ENCODE measurements at places on chromosomes 12 and 14.
A peak's percentile ranks its signal among the peaks of the same experiment; 100 is the strongest.

DNA sequence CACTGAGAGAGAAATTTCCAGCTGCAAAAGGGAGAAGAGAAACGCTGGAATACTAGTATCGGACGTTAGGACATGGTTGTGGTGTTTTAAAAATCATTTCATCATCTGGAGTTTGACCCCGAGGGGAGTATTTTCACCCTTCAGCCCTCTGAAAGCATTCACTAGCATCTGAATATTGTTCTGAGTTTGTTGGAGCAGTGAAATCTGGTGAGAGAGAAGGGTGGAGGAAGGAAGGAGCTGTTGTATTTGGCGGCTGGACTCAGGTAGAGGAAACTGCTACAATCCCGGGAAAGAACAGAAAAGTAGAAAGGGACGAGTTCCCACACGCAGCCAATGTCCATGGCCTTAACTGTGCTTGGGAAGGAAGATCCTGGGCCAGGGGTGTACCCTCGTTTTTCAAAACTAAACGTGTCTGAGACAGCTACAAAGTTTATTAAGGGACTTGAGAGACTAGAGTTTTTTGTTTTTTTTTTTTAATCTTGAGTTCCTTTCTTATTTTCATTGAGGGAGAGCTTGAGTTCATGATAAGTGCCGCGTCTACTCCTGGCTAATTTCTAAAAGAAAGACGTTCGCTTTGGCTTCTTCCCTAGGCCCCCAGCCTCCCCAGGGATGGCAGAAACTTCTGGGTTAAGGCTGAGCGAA lies 896 bp upstream of the CDKN1B start:
- DNase-seq, result peak; percentile 76

DNA sequence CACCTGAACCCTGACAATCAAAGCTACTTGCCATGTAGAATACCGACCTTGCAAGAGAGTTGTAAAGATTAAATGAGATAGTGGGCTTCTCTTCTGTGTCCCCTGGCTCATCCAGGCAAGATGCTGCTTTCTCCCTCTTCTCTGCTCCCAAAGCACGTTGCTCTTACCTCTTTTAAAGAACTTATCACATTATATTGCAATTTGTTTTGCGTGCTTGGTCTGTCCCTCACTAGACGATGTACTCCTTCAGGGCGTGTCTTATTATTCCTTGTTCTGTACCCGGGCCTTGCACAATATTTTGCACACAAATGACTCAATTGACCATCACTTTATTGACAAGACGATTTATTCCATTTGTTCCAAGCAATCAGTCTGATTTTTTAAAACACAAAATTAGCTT lies 3.3 kb downstream of the DCN start:
- no peak for DNase-seq

DNA sequence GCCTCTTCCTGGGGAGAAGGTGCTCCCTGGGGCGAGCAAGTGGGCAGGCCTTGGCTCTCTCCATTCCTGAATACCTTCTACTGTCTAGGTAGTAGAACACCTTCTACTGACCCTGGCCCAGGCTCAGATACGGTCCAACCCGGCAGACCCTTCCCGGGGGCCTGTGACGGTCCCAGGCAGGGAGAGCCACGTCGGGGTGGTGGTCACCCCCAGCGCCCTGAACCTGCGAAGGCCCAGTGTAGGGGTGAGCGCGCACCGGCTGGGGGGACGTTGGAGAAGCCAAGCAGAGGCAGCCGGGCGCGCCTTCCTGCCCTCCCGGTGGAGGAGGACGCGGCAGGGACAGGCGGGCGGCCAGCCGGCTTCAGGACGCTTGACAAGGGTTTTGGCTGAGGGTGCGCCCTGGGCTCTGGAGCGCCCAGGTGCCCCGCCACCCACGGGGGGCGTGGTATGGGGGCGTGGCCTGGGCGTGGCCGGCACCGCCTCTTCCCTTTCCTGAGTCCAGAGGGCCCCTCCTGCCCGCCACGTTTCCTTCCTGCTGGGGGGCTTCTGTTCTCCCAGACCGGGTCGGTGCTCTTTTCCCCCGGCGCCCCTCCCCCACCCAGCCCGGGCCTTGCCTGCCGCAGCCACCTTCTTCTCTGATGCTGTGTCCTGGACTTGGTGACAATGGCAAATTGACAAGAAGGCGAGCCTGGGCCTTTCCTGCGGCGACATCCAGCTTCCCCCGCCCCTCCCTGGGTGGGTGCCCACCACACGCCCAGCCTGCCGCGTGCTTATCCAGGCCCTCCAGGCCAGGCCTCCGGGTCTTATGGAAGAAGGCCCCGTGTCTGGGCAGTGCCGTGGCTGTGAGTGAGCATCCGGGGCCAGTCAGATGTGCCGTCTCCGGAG lies 24.5 kb upstream of the PPP1R13B start:
- peak; percentile 35 for DNase-seq

DNA sequence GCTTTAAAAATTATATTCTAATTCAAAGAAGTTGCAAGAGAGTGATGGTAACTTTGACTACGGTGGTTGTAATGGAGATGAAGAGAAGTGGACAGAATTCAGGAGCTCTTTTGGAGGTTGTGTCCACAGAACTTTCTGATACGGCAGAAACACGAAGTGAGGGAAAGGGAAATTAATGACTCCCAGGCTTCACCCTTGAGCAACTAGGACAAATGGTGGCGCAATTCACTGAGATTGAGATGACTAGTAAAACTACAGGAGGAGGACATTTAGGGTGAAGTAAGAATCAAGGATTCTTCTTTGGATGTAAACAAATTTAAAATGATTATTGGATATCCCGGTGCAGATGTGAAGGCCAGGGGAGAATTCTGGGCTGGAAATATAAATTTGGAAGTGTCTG lies 212.6 kb downstream of the PTPRO start:
- no peak for DNase-seq

- no peak for DNase-seq
Observed at GRCh38 chr14:56004786-56005185, 113.4 kb upstream of the PELI2 start.

DNA sequence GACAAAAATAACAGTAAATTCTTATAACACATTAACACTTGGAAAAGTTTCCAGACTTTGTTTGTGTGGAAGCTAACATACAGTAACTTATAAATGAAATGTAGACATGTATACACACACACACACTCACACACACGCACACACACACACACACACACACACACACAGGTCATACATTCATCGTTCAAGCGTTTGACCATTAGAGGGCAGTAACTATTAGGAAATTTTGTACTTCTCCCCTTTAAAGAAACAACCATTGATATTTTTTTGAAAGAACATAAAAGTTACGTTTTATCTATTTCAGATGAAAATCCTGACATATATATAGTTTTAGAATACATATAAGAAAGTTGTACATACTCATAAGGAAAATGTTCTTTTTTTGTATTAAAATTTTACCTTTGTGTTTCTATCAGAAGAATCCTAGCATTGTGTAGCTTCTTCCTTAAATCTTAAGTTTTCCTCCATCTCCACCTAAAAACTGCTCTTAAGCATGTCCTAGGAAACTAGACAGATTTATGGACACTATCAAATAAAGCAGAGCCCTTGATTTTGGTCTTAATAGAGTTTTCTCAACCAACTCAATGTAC lies 29.0 kb downstream of the PTPRQ start:
- DNase-seq, result no peak

DNA sequence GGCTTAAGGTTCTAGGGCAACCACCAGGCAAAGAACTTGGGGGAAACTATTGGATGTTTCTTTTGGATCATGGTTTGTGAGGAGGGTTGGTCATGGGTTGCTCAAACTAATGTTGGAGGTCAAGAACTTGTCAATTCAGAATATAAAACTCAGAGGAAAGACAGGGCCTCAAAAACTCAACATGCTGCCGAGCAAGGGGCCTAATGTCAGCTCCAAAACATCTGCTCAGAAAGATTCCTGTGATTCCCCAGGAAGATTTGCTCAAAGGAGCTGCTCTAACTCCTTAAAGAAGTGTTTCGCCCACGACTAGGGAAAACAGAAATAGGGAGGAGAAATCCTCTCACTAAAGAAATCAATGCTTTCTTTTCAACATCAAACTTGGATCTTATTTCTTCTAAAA lies 3.7 kb upstream of the IGF1 start:
- no peak for DNase-seq

- DNase-seq, result no peak
Observed at GRCh38 chr14:34994668-34995067, 11.9 kb downstream of the SRP54 start.

DNA sequence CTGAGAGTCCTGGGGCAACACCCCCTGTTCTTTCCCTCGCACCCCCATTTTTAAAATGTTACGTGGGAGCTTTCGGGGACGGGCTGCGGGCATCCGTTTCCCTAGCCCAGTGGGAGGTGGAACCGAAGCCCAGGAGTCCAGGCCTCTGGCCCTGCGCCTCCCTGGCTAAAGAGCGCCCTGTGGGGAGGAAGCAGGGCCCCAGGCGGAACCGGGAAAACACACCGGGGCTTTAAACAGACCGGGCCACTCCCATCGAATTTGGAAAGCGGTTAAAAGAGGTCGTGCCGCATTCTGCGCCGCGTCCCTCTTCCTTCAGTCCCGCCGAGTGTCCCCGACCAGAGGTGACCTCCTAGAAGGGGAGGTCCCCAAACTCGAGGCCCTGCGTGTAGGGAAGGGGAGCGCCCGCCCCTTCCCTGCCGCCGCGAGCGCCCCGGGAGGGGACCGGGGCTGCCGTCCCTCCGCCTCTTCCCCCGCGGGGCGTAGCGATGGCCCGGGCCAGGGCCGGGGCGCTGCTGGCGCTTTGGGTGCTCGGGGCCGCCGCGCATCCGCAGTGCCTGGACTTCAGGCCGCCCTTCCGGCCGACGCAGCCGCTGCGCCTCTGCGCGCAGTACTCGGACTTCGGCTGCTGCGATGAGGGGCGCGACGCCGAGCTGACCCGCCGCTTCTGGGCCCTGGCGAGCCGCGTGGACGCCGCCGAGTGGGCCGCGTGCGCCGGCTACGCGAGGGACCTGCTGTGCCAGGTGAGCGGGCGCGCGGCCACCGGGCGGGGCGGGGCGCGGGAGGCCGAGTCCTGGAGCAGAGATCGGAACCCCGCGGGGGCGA lies at the start of gene HHIPL1:
Gene HHIPL1, plus strand, starts transcription at position 407 of the 822 bp plus-strand sequence. Its CDS starts 79 bp downstream, at position 486.
- no peak for DNase-seq

DNA sequence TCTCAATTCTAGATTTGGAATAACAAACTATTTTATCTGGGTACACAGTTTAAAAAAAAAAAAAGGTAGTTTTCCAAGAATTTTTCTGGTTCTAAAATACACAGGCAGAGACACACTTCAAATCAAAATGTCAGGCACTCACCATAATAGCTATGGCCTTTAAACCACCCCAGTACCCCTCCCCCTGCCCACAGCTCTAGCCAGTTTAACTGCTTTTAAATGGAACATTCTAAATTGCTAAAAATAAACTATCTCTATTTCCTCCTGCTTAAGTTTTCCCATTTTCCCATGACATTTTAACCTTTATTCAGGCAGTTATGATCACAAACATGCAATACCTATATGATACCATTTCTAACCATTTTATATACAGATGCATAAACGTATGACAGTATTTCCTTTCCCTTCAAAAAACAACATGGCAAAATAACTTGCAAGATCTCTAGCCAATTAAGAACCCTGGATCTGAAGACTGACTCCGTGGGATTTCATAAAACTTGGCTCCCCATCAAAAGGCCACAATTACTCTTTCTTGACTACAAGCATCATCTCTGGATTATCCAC lies 46.3 kb downstream of the PPP2R5E start:
- DNase-seq, result no peak

DNA sequence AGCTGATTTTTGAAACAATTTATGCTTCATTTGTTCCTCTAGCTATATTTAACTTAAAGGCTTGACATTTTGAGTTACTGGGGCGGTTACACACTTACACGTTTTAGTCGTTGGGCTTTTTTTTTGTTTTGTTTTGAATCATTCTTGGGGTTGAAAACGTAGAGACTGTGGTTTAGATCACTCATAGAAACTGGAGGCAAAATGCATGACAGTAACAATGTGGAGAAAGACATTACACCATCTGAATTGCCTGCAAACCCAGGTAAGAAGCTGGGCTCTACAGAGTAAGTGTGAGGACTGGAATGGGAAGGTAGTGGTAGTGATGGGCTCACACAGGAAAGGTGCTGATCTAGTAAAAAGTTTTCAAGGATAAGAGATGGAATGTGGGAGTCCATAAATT lies at the start of gene CLEC2D:
Gene CLEC2D, plus strand, starts transcription at position 180 of the 400 bp plus-strand sequence. Its CDS starts 22 bp downstream, at position 202.
- no peak for DNase-seq

DNA sequence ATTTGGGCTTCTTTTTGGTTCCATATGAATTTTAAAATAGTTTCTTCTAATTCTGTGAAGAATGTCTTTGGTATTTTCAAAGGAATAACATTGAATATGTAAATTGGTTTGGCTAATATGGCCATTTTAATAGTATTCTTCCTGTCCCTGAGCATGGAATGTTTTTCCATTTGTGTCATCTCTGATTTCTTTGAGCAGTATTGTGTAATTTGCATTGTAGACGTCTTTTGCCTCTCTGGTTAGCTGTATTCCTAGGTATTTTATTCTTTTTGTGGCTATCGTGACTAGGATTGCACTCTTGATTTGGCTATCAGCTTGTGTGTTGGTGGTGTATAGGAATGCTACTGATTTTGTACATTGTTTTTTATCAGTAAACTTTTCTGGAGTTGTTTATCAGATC lies 601.9 kb downstream of the SNAPC1 start:
- no peak for DNase-seq

DNA sequence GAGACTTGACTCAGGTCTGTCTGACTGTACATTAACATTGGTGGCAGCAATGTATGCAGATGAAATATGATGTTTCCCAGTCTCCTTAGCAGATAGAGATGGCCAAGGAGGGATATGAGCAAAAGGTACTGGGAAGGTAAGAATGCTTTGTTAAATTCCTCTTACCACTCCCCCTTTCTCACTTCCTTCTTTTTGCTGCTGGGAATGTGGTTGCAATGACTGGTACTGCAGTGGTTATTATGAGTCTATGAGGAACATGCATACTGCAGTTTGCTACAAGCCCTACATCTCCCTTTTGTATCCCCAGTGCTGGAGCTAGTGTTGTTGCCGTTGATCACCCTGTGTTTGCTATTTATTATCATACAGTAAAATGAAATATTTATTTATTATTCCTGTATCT lies 35.9 kb downstream of the ALDH1L2 start:
- no peak for DNase-seq

DNA sequence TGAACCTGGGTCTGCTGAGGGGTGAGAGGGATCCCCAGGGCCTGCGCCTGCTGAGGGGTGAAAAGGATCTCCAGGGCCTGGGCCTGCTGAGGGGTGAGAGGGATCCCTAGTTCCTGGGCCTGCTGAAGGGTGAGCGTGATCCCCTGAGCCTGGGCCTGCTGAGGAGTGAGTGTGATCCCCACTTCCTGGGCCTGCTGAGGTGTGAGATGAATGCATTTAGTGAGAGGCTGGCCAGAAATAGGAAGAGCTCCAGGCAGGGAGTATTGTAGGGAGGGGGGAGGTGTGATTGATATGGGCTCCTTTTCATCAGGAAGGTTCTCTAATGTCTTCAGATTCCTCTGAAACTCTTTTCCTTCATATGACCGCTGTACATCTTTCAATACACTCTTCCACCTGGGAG lies 43.0 kb downstream of the FAM186A start:
- DNase-seq, result no peak

DNA sequence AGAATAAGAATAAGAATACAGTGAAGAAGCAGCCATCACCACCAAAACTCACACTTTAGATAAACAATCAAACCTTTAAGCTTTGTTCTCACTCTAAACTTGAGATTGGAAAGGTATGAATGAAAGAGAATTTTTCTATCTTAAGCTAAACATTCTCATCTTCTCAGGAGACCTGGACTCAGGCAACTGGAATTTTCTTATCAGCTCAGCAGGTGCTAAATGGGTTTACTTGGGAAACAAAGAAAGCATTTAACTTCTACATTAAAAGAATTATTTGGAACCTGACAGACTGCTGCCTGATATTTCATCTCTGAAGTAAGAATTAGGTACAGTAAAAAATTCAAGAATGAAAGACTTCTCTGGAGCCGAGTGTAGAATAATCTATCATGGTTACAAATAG lies 20.7 kb upstream of the KERA start:
- DNase-seq, result no peak
